ENCODE measurements at places on chromosomes 1 and 21. TPM values are rescaled to one million over a fixed set of nuclear protein-coding genes. Genes with fewer than 3 reads are reported as not detected.

Gene CASZ1
- 229 TPM for total RNA-seq

Gene NEXN
- total RNA-seq, result 3.3 TPM

Gene AADACL3
- 46.0 TPM for total RNA-seq

GRCh38 chr1:172753964-172754363 lies 95.1 kb downstream of the FASLG start:
- DNase-seq, result no peak

GRCh38 chr1:44454704-44455103 lies 49.6 kb downstream of the RNF220 start:
- DNase-seq, result no peak

DNA sequence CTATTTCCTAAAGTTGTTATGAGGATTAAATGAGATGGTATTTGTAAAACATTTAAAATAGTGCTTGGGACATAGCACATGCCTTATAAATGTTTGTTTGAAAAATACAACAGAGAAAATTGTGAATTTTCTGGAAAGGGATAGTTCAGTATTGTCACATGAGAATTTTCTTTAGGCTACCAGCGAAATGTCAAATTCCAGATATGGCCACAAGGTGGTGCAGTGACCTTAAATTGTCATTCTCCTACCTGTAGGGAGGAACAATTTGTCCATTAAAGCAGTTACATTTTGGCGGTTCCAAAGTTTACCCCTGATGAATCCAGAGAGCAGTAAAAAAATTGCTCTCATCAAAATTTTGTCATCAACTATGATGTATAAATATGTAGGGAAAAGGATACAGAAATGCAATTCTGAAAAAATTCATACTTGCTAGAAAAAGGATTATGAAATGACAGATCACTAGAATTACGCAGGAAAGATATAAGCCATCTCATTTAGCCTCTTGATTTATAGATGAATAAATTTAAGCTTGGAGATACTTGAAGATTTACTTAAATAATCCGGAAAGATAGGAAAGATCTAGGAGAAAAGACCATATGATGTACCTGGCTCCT lies 50.2 kb upstream of the TSHB start:
- DNase-seq, result no peak

DNA sequence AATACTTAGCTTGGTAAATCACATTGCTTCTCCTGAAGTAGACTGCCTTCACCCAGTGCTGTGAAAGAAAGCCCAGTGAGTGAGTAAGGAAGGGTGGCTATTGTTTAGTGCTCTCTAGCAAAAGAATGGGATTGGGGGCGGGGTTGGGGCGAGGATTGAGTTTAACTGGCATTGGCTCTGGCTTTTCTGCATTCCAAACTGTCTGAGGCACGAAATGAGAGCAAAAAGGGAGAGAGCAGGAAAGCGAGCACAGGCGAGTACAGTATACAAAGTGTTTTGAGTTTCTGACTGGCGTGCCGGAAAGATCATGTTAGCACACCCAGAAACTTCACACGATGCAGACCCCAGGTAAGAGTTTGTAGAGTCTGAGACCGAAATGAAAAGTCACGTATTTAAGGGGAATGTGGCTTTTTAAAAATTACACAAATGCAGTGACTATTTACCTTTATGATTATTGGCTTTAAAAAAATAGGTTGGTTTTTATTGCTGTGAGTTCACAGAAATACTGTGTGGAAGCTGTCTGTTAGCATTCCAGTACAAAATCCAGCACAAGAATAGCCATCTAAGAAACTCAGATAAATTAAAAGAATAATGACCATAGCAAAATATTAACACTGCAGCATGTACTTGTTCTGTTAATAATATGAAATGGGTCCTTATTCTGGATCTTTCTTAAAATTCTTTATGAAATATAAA lies 155.4 kb downstream of the CLEC20A start:
- peak; percentile 65 for DNase-seq

GRCh38 chr1:14955976-14956375 lies 197.6 kb upstream of the TMEM51 start:
- DNase-seq, result no peak

GRCh38 chr1:205629751-205630150 lies 2.1 kb downstream of the ELK4 start:
- no peak for DNase-seq

Measured in suprapubic skin (tissue), 4 donors.